ENCODE measurements at places on chromosomes 1 and 21. TPM values are rescaled to one million over a fixed set of nuclear protein-coding genes. Genes with fewer than 3 reads are reported as not detected.

- peaks cover 92% of the 10 kb centered on the region for H3K36me3 ChIP-seq
- no peak for DNase-seq
- no peaks in the 10 kb centered on the region for H3K4me1 ChIP-seq
- no peaks in the 10 kb centered on the region for H3K27me3 ChIP-seq
Observed at GRCh38 chr1:202754293-202754692, 44.0 kb upstream of the SYT2 start.

Gene VHLL
- total RNA-seq: not detected

DNA sequence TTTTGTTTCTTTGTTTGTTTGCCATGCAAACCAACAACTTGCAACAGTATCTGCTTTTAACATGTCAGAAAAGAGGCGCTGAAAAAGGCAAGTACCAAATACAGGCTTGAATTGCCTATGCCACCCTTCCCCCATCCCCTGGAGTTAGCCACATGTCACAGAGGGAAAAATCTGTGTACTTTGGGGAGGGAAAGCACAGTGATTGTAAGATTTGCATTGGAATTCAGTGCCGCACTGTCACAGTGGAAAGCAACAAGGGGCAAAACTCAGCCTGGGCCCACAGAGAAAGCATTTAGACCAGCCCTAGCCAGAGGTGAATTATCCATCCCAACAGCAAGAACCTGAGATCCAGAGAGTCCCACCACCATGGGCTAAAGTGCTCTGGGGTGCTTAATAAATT lies 52.4 kb upstream of the ACADM start:
- H3K4me1 ChIP-seq: peaks cover 46% of the 10 kb centered on the region
- H3K4me3 ChIP-seq: peak overlapping the region; percentile 23
- H3K36me3 ChIP-seq: peaks cover 3% of the 10 kb centered on the region
- H3K27ac ChIP-seq: peak overlapping the region; percentile 91
- no peaks in the 10 kb centered on the region for H3K27me3 ChIP-seq

Gene COL6A1
- total RNA-seq: 221 TPM

Gene IGSF3
- total RNA-seq: 32.4 TPM

Gene IVL
- total RNA-seq: not detected

Gene KMO
- not detected for total RNA-seq

DNA sequence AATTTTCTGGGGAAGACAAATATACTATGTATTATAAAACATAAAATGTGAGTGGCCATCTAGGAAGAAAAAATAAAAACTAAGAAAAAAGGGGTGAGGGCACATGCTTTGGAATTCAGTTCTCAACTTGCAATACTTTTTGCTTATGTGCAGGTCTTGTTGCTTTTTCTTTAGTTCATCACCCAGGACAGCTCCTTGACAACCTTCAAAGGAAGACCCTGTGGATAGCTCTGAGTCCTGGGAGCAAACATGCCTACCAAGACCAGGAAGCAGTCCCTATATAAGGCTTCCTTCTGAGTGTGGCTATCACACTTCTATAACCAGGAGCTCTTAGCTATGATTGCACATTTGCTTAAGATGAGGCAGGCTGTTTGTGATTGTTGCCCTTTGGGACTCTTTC lies 78.0 kb downstream of the WDR64 start:
- H3K4me3 ChIP-seq: no peak overlapping the region
- H3K27ac ChIP-seq: no peak overlapping the region

Gene TIPRL
- 25.8 TPM for total RNA-seq

- peaks cover 16% of the 10 kb centered on the region for H3K27me3 ChIP-seq
- H3K36me3 ChIP-seq: peaks cover 13% of the 10 kb centered on the region
- DNase-seq: peak; percentile 71
- H3K4me1 ChIP-seq: peaks cover 40% of the 10 kb centered on the region
- peak overlapping the region; percentile 71 for H3K4me3 ChIP-seq
Observed at GRCh38 chr21:42513985-42514882, 582 bp downstream of the SLC37A1 start.

DNA sequence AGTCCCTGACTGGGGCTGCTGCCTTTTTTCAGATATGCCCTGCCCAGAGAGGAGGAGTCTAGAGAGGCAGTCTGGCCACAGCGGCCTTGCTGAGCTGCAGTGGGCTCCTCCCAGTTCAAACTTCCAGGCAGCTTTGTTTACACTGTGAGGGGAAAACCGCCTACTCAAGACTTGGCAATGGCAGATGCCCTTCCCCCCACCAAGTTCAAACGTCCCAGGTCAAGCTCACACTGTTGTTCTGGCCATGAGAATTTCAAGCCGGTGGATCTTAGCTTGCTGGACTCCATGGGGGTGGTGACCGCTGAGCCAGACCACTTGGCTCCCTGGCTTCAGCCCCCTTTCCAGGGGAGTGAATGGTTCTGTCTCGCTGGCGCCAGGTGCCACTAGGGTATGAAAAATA lies 18.3 kb upstream of the C1orf53 start:
- peak; percentile 22 for DNase-seq
- H3K27me3 ChIP-seq: no peaks in the 10 kb centered on the region
- H3K4me3 ChIP-seq: no peak overlapping the region

DNA sequence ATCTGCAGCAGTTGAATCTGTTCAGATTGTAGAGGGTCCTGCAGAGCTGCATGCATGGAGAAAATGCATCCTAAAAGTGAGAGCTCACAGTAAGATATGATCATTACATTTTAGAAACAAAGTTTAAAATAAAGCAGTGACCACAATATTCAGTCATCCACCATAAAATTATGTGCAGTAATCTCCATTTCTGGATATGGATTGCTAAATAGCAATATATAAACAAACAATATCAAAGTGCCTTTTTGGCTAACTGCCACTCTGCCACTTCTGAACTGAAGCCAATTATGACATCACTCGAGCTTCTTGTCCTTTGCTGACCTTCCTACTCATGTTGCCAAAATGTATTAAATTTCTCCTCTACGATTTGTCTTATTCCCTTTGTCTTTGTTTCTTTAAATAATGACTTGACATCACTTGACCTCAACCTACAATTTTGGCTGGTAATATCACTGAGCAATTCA lies 262.0 kb upstream of the CXADR start:
- no peak overlapping the region for H3K4me3 ChIP-seq

DNA sequence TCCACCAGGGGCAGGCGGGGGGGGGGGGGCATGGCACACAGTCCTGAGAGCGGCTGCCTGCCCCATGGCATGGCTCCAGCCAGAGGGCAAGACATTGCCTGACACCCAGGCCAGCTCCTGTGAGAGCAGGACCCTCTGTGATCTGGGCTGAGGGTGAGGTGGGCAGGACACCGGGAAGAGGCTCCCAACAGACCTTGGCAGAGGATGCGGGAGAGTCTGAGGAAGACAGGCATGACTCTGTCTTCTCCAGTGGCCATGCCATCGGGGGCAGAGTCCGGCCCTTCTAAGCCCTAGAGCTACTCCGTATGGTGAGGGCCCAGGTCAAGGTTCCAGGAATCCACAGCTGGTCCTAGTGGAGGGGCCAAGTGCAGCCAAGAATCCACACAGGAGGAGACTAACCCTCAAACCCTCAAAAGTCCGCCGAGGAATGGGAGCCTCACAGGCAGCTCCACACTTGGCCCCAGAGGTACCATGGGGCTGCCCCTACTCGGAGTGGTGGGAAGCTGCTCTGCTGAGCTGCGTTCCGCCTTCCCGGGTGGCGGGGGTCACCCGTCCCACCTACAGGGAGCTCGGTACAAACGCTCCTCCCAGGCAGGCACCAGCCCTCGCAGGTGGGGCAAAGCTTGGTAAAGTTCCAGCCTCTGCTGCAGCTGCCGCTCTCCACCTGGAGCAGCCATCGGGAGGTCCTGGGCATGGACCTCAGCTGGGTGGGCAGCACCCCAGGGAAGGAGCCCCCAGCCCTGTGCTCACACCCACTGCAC lies 6.5 kb downstream of the ACTRT2 start:
- no peak for DNase-seq
- H3K36me3 ChIP-seq: peaks cover 6% of the 10 kb centered on the region
- H3K4me3 ChIP-seq: no peak overlapping the region
- no peaks in the 10 kb centered on the region for H3K27me3 ChIP-seq
- H3K4me1 ChIP-seq: no peaks in the 10 kb centered on the region
- H3K27ac ChIP-seq: no peak overlapping the region

- H3K4me1 ChIP-seq: no peaks in the 10 kb centered on the region
- no peak overlapping the region for H3K27ac ChIP-seq
- no peak for DNase-seq
- no peaks in the 10 kb centered on the region for H3K27me3 ChIP-seq
- H3K4me3 ChIP-seq: no peak overlapping the region
Observed at GRCh38 chr1:24713176-24713575, 32.1 kb upstream of the CLIC4 start.

DNA sequence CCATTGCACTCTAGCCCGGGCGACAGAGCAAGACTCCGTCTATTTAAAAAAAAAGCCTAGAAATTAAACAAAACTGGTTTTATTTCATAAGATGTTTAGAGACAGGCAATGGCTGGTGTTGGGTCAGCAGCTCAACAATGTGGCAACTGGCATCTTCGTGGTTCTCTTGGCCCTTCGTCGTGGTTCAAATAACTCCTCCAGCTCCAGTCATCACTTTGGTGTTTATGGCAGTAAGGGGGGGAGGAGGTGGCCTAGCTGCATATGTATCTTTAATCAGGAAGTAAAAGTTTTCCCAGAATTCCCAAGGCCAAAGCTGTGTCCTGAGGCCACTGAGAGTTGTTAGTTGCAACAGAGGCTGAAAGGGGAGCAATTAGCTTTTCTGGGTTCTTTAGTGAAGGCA lies 13.0 kb upstream of the LTN1 start:
- H3K4me1 ChIP-seq: no peaks in the 10 kb centered on the region
- no peak overlapping the region for H3K4me3 ChIP-seq
- peaks cover 6% of the 10 kb centered on the region for H3K36me3 ChIP-seq
- no peak for DNase-seq
- no peaks in the 10 kb centered on the region for H3K27me3 ChIP-seq

Gene MFN2
- 63.0 TPM for total RNA-seq

GRCh38 chr1:46802081-46802480 lies 3.2 kb downstream of the CYP4B1 start:
- no peak overlapping the region for H3K27ac ChIP-seq
- DNase-seq: no peak
- peaks cover 6% of the 10 kb centered on the region for H3K4me1 ChIP-seq
- H3K36me3 ChIP-seq: no peaks in the 10 kb centered on the region
- peaks cover 34% of the 10 kb centered on the region for H3K27me3 ChIP-seq

Gene DMRTA2
- not detected for total RNA-seq

GRCh38 chr1:106637566-106637965 lies 418.9 kb upstream of the PRMT6 start:
- H3K36me3 ChIP-seq: no peaks in the 10 kb centered on the region
- DNase-seq: no peak
- no peaks in the 10 kb centered on the region for H3K27me3 ChIP-seq
- H3K4me1 ChIP-seq: no peaks in the 10 kb centered on the region
- no peak overlapping the region for H3K27ac ChIP-seq

GRCh38 chr1:230696722-230697437 lies 17.0 kb downstream of the AGT start:
- no peaks in the 10 kb centered on the region for H3K27me3 ChIP-seq
- peaks cover 17% of the 10 kb centered on the region for H3K36me3 ChIP-seq
- H3K4me1 ChIP-seq: peaks cover 13% of the 10 kb centered on the region
- no peak overlapping the region for H3K27ac ChIP-seq
- no peak overlapping the region for H3K4me3 ChIP-seq
- DNase-seq: no peak

GRCh38 chr1:37032660-37033354 lies 1.5 kb downstream of the GRIK3 start:
- H3K27me3 ChIP-seq: peaks cover 78% of the 10 kb centered on the region
- DNase-seq: peak; percentile 52
- H3K36me3 ChIP-seq: no peaks in the 10 kb centered on the region
- H3K4me1 ChIP-seq: peaks cover 56% of the 10 kb centered on the region
- H3K4me3 ChIP-seq: peak overlapping the region; percentile 67

Gene ABCG1
- total RNA-seq: 4.0 TPM

Gene MARK1
- 18.6 TPM for total RNA-seq

DNA sequence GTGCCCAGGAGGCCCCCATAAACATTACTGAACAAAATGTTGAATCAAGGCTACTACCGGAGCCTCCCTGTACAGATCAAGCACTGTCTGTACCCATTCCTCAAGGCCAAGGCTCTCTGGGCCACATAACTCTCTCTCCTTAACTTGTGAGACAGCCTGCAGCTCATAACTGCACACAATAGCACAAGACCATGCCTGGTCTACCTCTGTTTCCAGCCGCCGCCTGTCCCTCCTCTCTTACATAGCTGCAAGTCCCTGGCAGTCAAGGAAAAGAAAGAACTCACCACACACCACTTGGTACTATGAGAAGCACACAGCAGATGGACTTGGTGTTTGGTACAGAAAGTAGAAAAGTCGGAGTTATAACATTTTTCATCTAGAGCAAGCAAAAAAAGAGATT lies 91.1 kb downstream of the SSBP3 start:
- no peak for DNase-seq
- peaks cover 4% of the 10 kb centered on the region for H3K36me3 ChIP-seq
- no peak overlapping the region for H3K4me3 ChIP-seq
- no peaks in the 10 kb centered on the region for H3K27me3 ChIP-seq
- H3K4me1 ChIP-seq: peaks cover 73% of the 10 kb centered on the region

Gene TYW3
- 32.9 TPM for total RNA-seq

Gene TNFRSF14
- total RNA-seq: 0.87 TPM

DNA sequence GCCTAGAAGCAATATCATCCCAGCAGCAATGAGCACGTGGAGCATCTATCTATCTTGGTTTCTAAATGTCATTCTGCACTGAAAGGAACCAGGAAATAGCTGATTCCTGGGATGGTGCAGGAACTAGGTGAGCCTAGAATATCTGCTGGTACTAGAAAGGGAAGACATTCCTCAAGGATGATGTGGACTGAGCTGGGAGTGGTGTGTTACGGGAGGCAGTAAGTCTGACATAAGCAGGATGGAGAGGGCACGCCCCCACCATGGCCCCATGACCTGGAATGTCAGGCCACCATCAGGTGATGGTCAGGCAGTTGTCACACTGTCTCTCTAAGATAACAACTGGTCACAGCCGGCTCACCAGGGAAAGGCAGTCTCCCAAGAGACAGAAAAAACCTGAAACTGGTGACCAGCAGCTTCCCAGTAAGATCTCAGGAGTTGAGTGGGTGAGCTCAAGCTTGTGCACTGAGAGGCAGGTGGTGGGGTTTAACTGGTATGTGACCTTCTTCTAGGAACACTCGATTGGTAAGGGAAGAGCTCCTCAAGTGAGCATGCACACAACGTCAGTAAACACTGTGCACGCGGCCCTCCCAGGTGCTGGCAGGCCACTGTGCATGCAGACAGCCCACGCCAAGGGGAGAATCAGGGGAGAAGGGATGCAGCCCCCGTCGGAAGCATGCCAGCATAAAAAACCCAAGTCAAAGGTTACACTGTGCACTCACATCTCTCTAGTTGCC lies 148.7 kb downstream of the ADSS2 start:
- H3K4me3 ChIP-seq: no peak overlapping the region
- no peak for DNase-seq
- peaks cover 3% of the 10 kb centered on the region for H3K27me3 ChIP-seq
- H3K27ac ChIP-seq: no peak overlapping the region
